ENCODE measurements at places on chromosomes 11 and 22.

DNA sequence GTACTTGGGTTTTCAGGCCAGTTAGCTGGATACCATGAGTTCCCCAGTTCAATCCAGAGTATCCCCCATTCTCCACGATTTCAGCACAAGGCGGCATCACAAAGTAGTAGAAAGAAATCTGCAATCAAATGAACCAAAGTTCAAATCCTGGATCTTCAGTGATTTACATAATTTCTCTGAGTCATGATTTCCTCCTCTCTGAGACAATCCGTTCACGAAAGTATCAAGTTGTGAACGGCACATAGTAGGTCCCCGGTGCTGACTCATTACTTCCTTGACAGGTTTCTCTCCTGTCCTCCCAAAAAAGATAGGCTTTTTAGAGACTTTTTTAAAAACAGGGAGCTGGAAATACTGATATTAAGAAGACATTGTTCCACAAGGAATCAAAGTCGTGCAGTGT lies 69.1 kb upstream of the AKIP1 start:
- no peak for DNase-seq

DNA sequence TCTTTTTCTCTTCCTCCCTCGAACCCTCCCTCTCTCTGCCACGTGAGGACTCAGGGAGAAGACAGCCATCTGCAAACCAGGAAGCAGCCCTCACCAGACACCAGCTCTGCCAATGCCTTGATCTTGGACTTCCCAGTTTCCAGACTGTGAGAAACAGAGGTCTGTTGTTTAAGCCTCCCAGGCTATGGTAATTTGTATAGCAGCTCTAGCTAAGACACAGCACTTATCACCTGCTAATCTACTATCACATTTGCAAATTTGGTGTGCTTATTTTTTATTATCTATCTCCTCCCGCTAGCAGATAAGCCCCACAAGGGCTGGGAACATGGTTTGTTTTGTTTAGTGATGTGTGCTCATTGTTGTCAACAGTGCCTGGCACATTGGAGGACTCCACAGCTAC lies 124.8 kb upstream of the OPCML start:
- no peak for DNase-seq

GRCh38 chr22:20010307-20011122 lies 6.1 kb downstream of the ARVCF start:
- no peak for DNase-seq

DNA sequence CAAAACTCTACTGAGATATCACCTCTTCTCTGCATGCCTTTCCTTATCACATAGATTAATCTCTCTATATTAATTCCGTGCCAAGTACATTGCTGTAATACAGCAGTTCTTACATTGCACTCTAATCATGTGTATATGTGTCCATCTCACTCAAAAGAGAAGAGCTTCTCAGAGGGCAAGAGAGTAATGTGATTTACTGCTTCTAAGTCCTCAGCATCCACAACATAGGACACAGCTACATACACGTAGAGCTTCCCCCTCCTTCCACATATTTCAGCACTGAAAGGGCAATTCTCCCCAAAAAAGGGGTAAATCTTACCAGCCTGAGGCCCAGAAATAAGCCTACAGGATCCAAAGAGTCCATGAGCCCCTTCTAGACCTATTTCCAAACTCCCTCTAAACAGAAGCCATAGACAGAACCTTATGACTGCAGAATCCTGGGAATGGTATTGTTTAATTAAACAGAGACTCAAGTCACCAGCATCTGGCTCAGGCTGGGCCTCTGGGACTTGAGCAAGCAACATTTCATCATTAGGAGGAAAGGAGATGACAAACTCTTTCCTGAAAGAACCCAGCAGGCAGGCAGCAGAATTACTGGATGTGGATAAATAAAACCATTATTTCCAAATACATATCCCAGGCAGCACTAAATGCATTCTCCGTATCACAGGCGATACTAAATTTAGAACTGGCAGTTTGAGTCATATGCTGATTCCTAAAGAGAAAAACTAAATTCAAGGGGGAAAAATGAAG lies 87.2 kb downstream of the KCNC1 start:
- DNase-seq = no peak

DNA sequence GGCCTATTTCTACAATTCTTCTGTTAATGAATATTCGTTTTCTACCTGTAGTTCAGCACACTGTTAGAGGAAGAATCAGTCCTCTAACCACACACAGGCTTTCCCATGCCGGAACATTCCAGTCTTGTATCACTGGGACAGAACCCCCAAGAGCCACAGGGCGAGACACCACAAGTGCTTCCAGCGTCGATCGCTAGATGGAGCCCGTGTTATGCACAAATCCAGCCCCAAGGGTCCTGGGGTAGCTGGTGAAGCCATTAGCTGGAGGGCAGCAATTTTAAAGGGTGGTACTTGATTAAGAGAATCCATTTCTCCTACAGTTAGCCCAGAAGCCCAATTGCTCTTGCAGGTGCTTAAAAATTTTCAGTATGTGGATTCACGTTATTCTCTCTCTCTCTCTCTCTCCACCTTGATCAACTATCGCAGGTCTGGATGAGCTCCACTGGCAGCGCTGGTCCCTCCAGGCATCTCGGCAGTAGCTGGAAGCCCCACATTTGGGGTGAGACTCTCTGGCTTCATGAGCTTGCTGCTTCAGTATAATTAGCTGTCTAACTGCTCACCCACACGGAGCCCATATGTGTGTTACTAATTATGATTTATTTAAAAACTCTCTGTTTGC lies 148.2 kb upstream of the SNX19 start:
- no peak for DNase-seq

DNA sequence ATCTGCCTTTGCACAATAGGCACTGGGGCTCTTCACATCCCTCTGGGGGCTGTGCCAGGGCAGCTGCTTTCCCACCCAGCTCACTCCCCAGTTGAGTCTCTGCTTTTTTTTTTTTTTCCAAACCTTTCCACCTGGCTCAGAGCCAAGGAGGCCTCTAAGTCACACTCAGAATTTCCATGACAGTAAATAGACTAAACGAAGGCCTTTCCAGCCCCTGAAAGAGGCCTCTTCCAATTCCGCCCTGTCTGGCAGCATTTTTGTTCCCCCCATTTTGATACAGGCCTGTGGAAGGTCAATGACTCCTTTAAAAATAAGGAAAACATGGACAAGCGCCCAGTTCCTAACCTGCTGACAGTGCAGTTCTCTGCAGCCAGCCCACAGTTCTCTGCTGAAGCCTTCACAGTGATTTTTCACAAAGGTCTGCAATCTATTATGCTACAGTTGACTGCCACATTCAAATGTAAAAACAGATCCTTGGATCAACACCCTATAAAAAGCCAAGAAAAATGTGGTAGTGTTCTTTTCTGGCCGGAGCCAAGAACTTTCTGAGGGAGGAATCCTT lies 107.5 kb upstream of the SESN3 start:
- no peak for DNase-seq

- DNase-seq = no peak
Observed at GRCh38 chr11:76782531-76783293, 444 bp upstream of the TSKU start.

GRCh38 chr11:8692417-8692816 lies 9.8 kb downstream of the RPL27A start:
- no peak for DNase-seq

- DNase-seq = no peak
Observed at GRCh38 chr11:42840176-42840829, 471.5 kb upstream of the API5 start.

GRCh38 chr22:29316141-29316828 lies 788 bp upstream of the RASL10A start:
- DNase-seq = no peak

DNA sequence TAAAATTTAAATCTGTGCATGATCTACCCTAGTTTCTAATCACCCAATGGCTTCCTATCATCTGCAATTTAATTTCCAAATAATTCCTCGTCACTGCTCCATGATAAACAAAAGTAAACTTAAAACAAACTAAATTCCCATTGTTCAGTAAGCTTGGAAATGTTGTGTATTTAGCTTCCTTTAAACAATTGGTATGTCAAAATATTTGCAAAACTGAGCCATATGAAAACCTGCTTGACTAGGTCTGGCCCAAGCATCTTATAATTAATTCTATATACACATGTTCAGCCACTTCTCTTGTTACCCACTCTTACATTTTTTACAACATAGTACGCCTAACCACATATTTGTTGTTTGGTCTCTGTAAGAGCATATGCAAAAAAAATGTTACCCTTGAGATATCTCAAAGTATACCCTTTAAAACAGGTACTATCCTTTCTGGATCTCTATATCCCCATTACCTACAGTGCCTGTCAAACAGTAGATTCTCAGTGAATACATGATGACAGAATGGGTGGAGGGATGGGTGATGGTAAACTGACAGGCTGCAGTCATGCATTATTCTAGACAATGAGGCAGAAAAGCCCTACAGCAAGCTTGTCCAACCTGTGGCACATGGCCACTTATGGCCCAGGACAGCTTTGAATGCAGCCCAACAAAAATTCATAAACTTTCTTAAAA lies 1277.9 kb upstream of the TENM4 start:
- no peak for DNase-seq

GRCh38 chr22:22513619-22514018 lies 5.1 kb upstream of the ZNF280B start:
- DNase-seq = no peak

- DNase-seq = no peak
Observed at GRCh38 chr11:130047141-130047540, 22.6 kb upstream of the APLP2 start.

DNA sequence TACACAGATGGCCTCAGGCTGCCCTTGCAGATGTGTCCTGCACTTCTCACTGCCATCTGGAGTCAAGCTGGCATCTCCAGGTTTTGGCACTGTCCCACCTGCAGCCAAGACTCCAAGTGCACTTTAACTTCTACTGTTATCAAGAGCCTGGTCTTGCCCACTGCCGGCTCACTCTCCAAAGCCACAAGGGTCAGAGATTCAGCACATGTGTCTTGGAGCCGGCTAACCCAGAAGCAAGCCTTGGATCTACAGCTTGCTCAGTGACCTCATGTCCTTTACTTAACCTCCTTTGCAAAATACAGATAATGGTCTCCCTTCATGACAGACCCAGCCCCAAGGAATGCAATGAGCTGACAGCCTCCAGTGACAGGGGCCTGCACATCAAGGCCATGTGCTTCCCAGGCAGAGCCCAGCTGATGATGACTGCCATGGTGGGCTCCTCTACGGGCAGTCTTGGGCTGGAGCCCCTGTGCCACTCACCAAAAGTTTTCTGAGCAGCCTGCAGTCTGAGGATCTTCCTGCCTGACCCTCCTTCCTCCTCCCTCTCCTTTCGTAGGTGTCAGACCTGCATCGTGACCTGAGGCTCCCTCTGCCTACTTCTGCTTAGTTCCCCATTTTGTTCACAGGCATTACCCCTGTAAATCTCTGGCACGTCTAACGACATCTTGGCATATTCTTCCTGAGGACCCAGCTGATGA lies 9.0 kb downstream of the TP53AIP1 start:
- no peak for DNase-seq

DNA sequence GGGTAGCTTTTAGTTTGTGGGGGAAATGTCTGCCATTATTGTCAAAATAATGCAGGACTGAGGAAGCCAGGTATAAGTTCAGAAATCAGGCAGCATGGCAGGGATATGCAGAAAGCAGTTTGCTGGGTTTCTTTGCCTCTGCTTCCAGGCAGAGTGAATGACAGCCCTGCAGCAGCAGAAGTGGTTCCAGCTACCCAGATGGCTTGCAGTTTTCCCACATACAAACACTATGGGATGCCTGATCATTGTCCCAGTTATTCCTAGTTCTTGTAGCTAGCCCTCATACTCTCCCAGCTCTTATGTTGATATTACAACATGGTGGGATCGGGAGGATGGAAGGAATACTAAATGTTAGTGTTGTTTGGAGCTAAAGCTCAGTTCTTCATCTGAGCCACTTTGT lies 2.8 kb upstream of the DIXDC1 start:
- no peak for DNase-seq

DNA sequence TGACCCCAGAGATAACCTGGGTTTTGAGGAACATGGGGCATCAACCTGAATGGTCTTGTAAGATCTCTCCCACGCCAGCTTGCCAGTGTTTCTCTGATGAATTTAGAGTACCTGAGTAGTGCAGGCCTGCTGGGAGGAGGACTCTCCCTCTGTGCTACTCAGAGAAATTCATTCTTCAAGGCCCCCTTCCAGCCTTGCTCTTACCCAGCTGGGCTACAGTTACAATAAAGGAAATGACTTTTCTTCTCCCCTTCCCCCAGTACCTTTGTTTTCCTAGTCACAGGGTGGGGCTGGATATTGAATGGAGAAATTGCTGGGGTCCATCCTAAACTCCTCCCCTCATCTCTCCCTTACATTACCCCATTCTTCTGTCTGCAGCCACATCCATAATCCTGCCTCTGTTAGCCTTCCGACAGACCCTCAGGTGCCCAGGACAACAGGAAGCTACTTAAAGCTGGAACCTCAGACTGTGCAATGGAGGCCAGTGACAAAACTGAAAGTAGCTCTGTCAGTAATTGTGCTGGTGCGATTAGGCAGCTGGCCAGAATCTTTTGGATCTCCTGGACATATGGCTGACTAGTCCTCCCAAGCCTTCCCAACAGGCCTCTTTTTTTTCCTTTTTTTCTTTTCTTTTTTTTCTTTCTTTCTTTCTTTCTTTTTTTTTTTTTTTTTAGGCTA lies 17.4 kb downstream of the LIMK2 start:
- no peak for DNase-seq

DNA sequence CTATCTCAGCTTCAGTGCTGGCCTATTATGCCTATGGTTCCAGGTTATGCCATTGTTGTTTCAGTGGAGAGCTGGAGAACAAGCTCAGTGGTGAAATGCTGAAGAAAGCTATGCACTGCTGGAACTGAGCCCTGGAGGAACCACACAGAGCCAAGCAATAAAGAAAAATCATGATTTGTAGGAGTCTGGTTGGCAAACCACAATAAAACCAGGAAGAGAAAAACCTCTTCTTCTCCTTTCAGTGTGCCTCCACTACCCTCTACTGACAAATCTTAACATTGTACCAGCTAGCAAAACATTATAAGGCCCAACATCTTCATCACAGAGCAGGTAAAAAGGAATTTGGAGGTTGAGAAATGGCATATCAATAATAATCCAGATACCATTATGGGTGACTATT lies 5.3 kb downstream of the OR51F2 start:
- no peak for DNase-seq
